ENCODE measurements at places on chromosomes 5 and 9.

GRCh38 chr5:11898-12297 lies 80.1 kb upstream of the PLEKHG4B start:
- DNase-seq: no peak

GRCh38 chr5:110347781-110348180 lies 378.7 kb downstream of the TMEM232 start:
- no peak for DNase-seq

DNA sequence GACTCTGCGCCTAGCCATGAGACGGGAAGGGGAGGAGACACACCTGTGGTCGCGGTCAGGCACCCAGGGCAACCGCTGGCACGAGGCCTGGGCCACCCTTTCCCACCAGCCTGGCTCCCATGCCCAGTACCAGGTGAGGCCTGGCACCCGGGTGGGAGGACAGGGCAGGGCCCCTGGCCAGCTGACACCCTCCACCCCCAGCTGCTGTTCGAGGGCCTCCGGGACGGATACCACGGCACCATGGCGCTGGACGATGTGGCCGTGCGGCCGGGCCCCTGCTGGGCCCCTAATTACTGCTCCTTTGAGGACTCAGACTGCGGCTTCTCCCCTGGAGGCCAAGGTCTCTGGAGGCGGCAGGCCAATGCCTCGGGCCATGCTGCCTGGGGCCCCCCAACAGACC lies 5.0 kb downstream of the MAMDC4 start:
- no peak for DNase-seq

DNA sequence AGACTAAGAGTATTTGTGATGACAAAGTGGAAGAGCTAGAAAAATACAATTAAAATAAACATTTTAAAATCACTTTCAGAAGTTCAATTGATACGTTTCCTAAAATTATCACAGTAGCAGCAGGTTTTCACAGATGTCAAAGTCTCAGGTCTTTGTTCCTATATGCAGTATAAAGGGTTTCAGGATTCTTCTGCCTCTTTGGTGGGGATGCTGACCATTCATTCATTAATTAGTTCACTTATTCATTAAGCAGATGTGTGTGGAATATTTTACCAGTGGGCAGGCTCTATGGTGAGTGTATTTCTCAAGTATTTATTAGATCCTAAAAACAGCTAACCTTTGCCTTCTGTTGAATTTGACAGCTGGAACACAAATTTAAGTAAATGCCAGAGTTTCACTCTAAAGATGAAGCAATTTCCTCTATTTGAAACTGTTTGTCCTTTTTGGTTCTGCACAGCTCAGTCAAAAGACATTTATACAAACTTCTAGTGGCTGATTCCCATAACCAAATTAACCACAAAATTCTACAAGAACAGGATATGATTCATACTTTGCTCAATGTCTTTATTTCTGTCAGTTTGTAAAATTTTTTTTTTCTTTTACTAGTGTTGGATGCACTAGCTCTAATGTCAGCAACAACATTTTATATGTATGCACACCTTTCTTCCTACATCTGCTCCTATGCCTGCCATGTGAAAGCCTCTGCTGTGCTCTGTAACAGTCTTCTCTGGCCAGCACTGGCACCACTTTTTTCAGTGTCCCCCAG lies 75.9 kb upstream of the PRR16 start:
- DNase-seq: peak; percentile 45

DNA sequence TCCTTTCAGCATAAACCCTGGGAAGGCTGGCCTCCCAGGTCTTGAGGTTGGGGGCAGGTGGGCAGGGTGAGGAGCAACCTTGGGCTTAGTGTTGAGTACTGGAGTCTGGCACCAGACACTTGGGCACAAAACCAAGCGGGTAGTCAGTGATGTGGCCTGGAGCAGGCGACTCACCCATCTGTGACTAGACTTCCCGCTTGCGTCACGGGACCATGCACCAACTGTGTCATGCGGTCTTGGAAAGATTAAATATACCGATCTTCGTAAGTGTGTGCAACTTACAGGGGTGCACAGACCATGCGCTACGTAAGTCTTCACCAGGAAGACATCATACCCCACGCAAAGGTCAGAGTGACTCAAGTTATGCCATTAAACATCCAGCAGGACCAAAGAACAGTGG lies 304.4 kb upstream of the IRX4 start:
- no peak for DNase-seq

GRCh38 chr5:69334793-69335268 lies 2.2 kb upstream of the CCDC125 start:
- peak; percentile 70 for DNase-seq

DNA sequence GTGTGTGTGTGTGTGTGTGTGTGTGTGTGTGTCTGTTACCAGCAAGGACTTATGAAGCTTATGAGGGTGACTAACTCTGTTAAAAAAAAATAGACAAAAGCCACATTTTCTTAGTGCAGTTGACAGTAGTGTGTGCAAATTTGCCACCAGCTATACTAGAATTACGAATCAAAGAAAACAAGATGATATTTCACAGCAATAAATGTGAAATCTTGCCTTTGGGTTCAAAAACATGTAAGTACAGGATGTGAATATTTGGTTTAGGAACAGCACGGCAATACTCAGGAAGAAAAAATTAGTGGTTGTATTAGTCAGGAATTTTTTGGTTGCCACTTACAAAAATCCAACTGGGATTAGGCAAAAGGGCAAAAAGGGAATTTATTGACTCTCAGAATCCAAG lies 117.4 kb downstream of the NPR3 start:
- DNase-seq: no peak

DNA sequence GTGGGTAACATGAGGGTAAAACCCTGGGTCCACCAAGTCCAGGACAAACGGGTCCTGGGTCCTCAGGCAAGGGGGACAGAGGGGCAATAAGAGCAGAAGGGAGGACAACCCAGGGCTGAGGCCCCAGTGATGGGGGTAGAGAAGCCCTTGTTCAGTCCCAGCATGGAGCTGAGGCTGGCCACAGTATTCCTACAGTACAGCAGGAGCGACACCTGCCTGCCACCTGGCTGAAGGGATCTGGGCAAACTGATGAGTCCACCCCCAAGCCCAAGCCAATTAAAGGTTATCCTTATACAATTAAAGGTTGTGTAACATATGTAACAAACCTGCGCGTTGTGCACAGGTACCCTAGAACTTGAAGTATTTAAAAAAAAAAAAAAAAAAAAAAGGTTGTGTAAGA lies 97.7 kb upstream of the LRRTM2 start:
- no peak for DNase-seq

DNA sequence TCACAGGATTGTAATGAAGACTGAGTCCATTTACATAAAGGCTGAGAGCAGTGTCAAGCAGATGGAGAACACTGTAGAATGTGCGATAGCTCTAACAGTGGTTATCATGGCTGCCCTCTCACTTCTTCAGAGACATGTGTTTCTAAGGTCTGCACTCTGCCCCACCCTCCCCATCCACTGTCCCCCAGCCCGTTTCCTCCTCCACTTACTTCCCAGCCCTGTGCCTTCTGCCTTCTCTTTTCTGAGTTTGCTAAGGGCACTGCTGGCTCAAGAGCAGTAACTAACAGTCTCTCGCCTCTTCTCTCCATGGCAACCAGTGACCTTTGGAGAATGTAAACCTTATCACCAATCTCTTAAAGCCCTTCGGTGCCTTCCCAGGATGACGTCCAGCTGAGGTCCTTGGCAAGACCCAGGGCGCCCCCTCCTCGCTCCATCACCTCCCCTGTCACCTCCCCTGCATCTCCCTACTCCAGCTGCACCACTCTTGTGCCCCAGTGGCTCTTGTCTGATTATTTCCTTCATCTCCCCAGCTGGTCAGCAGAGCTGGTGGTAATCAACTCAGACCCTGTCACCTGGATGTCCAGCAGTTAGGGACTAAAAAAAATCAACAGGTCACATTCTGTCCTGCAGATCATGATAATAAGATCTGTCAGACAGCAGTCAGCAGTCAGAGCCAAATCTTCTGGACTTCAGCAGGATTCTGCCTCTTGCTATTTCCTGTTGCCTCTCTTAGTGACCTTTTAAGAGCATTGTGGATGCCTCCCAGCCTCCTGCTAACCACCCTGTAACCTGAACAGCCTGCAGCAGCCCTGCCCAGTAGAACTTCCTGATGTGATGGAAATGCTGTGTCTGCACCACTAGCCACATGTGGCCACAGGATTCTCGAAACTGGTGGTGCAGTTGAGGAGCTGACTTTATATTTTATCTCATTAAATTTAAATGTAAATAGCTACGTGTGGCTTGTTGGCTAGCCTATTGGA lies 9.0 kb downstream of the FXN start:
- DNase-seq: no peak

GRCh38 chr9:21357479-21358460 lies 7.1 kb upstream of the IFNA6 start:
- DNase-seq: no peak

DNA sequence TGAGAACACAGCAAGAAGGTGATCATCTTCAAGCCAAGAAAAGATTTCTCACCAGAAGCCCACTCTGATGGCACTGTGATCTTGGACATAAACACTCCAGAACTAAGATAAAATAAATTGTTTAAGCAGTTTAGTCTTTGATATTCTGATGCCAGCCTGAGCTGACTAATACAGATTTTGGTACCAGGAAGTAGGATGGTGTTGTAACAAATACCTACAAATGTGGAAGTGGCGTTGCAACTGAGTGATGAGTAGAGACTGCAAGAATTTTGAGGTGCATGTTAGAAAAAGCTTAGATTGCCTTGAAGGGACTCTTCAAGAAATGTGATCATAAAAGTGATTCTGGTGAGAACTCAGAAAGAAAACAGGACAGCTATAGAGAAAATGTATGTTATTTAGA lies 592.4 kb upstream of the DAB2 start:
- peak; percentile 17 for DNase-seq

- no peak for DNase-seq
Measured at GRCh38 chr5:132011622-132012343, at the start of gene ACSL6. Gene ACSL6, minus strand, starts transcription at chr5:132011658. Its CDS starts 105 bp downstream, at chr5:132011553.

- peak; percentile 20 for DNase-seq
Measured at GRCh38 chr5:95081982-95082381, 202.9 kb downstream of the MCTP1 start.

GRCh38 chr5:143496943-143497342 lies 93.5 kb upstream of the NR3C1 start:
- no peak for DNase-seq

DNA sequence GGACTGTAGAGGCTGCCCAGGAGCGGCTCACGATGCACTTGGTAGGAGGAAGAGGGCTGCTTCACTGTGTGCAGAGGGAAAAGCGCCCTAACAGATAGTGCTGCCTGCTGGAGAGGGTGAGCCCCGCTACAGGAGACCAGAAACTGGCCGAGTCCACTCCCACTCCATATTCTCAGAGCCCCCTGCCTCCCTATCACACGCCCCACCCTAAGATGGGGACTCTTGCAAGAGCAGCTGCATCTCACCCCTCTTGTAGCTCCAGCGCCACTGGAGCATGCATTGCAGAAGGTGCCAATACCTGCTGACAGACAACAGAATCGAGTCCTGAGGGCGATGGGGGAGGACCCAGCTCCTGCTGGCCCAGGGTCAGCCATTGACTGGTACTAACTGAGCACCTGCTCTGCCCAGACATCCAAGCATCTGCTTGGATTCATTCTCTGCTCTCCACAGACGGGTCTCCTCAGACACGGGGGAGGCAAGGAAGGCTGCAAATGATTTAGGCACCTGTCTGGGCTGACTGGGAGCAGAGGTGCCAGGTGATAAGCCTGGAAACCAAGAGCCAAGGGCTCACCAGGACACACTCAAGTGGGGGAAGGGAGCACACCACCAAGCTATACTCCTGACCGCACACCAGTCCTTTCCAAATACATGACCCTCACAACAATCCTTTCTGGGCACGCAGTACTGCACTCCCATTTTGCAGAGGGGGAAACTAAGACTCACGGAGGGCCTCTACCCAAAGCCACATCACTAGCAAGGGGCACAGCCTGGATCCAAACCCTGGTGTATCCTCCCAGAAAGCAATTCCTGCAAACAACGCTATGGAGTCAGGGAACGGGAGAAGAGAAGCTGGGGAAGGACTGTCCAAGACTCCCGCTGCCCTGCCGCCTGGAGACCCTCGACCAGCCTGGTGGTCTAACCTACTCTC lies 1.6 kb downstream of the BICD2 start:
- peak; percentile 44 for DNase-seq

DNA sequence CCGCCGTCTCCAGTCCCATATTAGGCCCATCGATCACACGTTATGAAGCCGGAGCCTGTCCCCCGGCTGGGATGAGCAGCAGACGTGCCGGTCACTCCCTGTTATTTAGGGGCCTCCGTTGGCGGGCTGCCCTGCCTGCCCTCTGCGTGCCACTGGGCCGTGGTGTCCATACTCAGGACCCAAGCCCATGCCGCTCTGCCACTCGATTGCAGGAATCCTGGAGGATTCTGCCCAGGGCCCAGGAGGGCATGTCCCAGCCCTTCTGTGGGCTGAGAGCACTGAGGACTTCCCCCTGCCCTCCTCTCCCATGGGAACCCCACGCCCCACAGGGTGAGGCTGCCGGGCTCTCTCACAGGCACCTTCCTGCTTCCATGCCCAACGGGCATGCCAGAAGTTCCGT lies 19.6 kb upstream of the LAMC3 start:
- no peak for DNase-seq

- DNase-seq: no peak
Measured at GRCh38 chr9:136804509-136805206, 3.1 kb upstream of the RABL6 start.

DNA sequence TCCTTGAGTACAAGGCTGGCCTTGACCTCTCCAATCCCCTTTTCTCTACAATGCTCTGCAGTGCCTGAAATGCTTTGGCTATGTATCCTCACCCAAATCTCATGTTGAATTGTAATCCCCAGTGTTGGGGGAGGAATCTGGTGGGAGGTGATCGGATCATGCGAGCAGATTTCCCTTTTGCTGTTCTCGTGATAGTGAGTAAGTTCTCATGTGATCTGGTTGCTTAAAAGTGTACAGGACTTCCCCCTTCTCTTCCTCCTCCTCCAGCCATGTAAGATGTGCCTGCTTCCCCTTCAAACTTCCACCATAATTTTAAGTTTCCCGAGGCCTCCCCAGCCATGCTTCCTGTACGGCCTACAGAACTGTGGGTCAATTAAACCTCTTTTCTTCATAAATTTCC lies 28.5 kb upstream of the AKNA start:
- peak; percentile 67 for DNase-seq

GRCh38 chr5:159451197-159452052 lies 121.1 kb upstream of the IL12B start:
- DNase-seq: no peak

- no peak for DNase-seq
Measured at GRCh38 chr5:139705655-139706587, 57.8 kb downstream of the CXXC5 start.

GRCh38 chr5:151094852-151095245 lies 14.0 kb upstream of the TNIP1 start:
- DNase-seq: no peak
